ENCODE measurements at places on chromosomes 3 and 15. TPM values are rescaled to one million over a fixed set of nuclear protein-coding genes. Genes with fewer than 3 reads are reported as not detected.

Gene CCDC14
- 49.3 TPM for total RNA-seq

Gene KNL1
- total RNA-seq = 19.1 TPM

Gene SPINT1
- 4.7 TPM for total RNA-seq

Gene KCNMB3
- total RNA-seq = 1.1 TPM

Gene CHRD
- total RNA-seq = 8.2 TPM

Gene HYAL1
- 1.1 TPM for total RNA-seq

Gene CDHR4
- total RNA-seq = 0.32 TPM

Gene NCK1
- total RNA-seq = 33.4 TPM

Gene IL17RD
- total RNA-seq = 13.2 TPM

Gene MYLK
- total RNA-seq = 5.2 TPM

Gene CCR9
- 0.30 TPM for total RNA-seq

Gene HIGD2B
- 0.31 TPM for total RNA-seq

Gene EFHB
- total RNA-seq = 1.0 TPM

Gene TRIM42
- total RNA-seq = 0.16 TPM

Gene GOLGA6A
- 0.62 TPM for total RNA-seq

Gene MYRIP
- total RNA-seq = 2.2 TPM

Gene GADL1
- total RNA-seq = 0.53 TPM

Gene ATP2B2
- 0.64 TPM for total RNA-seq

Gene CIDEC
- total RNA-seq = not detected

Gene SUSD5
- 14.0 TPM for total RNA-seq

Gene GOLGA6C
- total RNA-seq = 1.6 TPM

Gene TIGIT
- total RNA-seq = 0.59 TPM

Gene TM4SF1
- 18.4 TPM for total RNA-seq

Gene KBTBD13
- total RNA-seq = not detected

Gene SPG21
- total RNA-seq = 65.7 TPM

Gene HTR3D
- total RNA-seq = not detected

Gene CFAP20DC
- total RNA-seq = 7.3 TPM

Gene TJP1
- 66.0 TPM for total RNA-seq

Gene CLRN1
- total RNA-seq = 3.6 TPM

Gene KLHL40
- 0.54 TPM for total RNA-seq

Gene P3H2
- 0.84 TPM for total RNA-seq

Gene MYO5C
- 0.96 TPM for total RNA-seq

Gene MRPL46
- total RNA-seq = 29.3 TPM

Gene RTP3
- 0.24 TPM for total RNA-seq

Gene MESP1
- total RNA-seq = 1.2 TPM

Gene HRH1
- total RNA-seq = 11.5 TPM

Gene CKMT1B
- 14.7 TPM for total RNA-seq

Gene MCF2L2
- 2.1 TPM for total RNA-seq

Gene CHDH
- total RNA-seq = 0.27 TPM

Gene CACNA2D2
- 0.75 TPM for total RNA-seq

Gene BCL2A1
- not detected for total RNA-seq

Gene TTLL13
- total RNA-seq = 0.52 TPM

Gene SOX2
- 95.6 TPM for total RNA-seq

Gene LDHAL6B
- total RNA-seq = 0.05 TPM

Gene TRPM1
- 0.11 TPM for total RNA-seq

Gene ZBTB20
- total RNA-seq = 49.5 TPM

Gene TBC1D2B
- 39.8 TPM for total RNA-seq

Gene SLC22A13
- total RNA-seq = 1.1 TPM

Gene EXOG
- total RNA-seq = 21.2 TPM

Gene SLC12A8
- total RNA-seq = 9.8 TPM

Gene PLA2G4F
- 0.05 TPM for total RNA-seq

Gene HTR3E
- 0.28 TPM for total RNA-seq

Gene ROPN1B
- 2.8 TPM for total RNA-seq

Gene GOLGA8M
- not detected for total RNA-seq

Gene MESP2
- total RNA-seq = 0.25 TPM

Gene STAB1
- 0.44 TPM for total RNA-seq
